ENCODE measurements at places on chromosomes 3 and 15.

DNA sequence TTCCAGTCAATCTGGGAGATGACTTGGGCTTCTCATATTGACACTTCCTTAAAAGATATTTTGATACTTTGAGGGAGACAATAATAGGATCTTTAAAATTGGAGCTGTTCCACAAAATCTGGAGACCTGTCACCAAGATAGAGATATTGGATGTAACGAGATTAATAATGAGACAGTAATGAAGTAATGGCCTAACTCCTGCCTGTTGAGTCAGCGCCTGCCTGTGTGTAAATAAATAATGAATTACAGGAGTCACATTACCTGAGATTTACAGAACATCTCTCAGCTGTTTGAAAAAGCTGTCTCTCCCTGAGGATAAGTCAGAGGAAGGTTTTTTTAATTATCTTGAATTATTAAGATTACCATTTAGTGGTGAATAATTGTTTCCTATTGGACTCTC, 43.8 kb upstream of the MITF start:
- no peak for DNase-seq

GRCh38 chr3:150079029-150079739, 108.5 kb upstream of the PFN2 start:
- DNase-seq, result peak; percentile 94

DNA sequence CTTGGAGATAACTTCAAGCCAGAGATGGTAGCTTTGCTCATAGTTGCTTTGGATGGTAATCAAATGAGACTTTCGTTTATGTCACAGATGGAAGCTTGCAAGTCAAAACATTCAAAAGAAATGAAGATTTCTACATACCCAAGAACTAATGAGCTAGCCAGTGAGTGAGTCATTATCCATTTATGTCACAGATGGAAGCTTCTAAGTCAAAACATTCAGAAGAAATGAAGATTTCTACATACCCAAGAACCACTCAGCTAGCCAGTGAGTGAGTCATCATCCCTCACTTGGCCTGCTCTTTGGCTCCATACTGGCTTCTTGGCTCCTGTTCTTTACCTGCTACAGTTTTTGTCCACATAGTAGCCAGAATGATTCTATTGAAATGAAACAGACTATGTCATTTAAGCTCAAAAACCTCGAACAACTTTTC, 559.8 kb upstream of the CBLB start:
- DNase-seq, result peak; percentile 99

DNA sequence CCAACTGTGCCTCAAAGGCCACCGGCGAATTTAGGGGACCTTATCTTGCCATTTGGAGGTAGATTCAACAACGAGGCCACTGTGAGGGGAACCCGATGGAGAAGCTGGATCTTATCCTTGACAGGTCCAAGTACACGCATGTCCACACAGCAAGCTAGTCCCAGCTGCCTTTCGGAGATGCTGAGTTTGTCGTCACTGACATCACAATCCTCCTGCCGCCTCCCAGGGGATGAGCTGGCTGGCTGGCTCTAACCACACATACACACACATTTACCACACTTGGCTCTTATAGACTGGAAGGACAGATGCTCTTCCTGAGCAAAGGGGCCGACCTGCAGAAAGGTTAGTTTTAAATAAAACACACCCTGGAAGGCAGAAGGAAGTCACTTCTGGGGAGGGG, 176.3 kb downstream of the STT3B start:
- DNase-seq, result no peak

DNA sequence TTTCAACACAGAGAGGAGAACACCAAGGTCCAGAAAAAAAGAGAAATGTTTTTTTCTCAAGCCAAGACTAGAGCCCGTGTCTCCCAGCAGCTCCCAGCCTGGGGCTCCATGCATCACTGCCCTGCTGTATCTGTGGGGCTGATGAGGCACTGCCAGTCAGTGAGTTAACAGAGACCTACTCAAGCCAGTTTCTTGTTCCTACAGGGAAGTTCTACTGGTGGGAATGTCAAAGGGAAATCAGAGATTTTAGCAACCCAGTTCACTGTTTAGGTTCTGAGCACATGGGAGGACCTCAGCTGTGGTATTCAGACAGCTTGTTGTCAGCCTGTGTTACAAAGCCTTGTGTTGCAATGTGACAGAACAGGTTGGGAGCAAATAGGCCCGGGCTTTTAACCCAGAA, 234.3 kb downstream of the TLE3 start:
- no peak for DNase-seq

GRCh38 chr3:167941234-167941995, 154.3 kb downstream of the GOLIM4 start:
- DNase-seq, result peak; percentile 69

DNA sequence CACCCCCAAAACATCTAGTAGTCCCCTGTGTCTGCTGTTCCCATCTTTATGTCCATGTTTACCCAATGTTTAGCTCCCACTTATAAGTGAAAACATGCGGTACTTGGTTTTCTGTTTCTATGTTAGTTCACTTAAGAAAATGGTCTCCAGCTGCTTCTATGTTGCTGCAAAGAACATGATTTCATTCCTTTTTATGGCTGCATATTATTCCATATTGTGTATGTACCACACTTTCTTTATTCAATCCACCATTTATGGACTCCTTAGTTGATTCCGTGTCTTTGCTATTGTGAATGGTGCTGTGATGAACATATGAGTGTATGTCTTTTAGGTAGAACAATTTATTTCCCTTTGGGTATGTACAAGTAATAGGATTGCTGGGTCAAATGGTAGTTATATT, 51.2 kb downstream of the GRK7 start:
- no peak for DNase-seq

- no peak for DNase-seq
Observed at GRCh38 chr3:23602971-23603370, 202.8 kb upstream of the UBE2E1 start.

- DNase-seq, result no peak
Observed at GRCh38 chr3:125675791-125676190, 80.5 kb upstream of the OSBPL11 start.

All from EH (cell line).